ENCODE measurements at places on chromosomes 3 and 15.

GRCh38 chr3:51338632-51339031 is 46.5 kb upstream of the MANF start:
- no peak for DNase-seq

DNA sequence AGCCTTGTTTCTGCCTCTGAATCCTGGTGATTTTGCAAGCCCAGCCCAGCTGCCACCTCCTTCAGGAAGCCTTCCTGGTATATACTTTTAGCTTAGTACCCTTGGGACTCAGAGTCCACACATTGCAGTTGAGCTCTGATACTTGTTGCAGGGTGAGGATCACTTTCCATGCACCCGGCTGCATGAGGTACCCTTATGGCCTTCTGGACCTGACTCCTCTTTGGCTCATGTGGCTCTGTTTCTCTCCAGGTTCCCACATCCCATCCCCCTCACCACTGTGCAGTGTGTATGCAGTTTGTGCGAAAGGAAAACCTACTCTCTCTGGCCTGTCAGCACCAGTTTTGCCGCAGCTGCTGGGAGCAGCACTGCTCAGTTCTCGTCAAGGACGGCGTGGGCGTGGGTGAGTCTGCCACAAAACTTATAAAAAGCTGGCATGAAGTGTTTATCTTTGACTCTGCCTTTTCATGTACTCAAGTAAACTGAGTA is 23.1 kb upstream of the P4HTM start:
- no peak for DNase-seq

DNA sequence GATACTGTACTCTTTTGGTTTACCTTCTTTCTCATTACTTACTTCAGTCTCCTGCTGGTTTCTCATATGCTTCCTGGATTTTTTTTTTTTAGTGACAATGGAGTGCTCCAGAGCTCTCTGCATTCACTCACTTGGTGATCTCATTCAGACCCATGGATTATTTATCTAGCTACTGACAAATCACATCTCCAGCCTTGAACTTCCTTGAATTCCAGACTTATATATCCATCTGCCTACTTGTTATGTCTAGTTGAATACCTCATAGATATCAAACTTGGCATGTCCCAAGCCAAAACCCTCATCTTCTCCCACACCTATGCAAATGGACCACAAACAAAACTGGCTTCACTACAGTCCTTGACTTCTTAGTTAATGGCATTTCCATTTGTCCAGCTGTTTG is 234.7 kb upstream of the ZPLD1 start:
- DNase-seq = no peak

DNA sequence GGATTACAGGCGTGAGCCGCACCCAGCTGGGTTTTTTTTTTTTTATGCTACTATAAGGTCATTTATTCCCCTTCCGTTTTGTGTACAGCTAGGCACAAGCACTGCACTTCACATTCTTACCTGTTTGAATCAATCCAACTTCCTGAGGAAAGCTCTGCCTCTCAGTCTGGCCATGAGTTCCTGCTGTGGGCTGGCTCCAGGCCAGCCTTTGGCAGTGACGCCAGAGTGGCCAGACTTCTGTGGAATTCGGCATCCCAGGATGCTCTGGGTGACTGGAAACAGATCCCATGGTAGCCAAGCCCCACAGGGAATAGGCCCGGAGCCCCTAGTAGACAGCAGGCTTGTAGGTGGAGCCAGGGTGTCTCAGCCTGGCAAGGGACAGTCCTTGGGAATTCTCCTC is 21.5 kb upstream of the TIMP4 start:
- DNase-seq = no peak

DNA sequence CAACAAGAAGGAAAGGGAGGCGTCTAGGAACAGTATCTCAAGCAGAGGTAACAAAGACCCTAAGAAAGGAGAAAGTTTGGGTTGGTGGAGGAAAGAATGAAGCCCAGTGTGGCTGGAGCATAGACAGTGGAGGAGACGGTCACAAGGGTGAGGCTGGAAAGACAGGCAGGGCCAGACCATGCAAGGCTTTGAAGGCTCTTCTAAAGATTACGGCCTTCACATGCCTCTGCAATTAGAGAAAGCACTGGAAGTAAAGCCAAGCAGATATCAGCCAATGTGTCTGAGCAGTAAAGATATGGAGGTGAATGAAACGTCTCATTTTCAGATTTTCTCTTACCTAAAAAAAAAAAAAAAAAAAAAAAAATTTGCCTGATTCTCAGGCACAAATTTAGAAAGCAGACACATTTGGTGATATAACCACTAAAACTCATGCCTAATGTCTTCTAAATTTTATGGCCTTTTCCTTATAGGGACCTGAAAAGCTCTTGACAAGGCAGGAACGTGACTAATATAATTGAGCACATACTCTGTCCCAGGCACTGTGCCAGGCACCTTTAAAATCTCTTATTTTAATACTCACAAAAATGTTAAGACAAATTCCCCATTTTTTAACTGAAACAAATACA is 184.1 kb downstream of the MECOM start:
- DNase-seq = no peak
